NCI-H510A treated with DMSO at 0.1 percent for 48 hours (cell line): ENCODE measurements at places on chromosomes 3 and 15.

DNA sequence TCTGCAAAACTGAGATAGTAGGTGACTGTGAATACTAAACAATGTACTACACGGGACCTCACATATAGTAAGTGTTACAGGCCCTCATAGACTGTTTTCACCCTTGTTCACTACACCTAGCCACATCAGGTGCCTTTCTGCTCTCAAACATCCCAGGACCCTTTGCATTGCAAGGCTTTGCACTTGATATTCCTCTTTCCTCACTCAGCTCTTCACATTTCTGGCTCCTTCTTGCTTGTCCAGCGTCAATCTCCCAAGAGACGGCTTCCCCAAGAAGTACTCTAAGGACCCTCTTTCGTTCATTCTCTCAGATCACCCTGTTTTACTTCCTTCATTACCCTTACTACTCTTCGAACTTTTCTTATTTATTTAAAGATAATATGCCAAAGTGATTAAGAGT lies 10.0 kb downstream of the DENND4A start:
- no peak for DNase-seq

- DNase-seq = no peak
Observed at GRCh38 chr3:99962703-99963102, 145.0 kb downstream of the CMSS1 start.

- DNase-seq = no peak
Observed at GRCh38 chr3:126542340-126543241, 16.1 kb downstream of the C3orf22 start.

- no peak for DNase-seq
Observed at GRCh38 chr3:44915702-44916438, 41.5 kb downstream of the TGM4 start.

DNA sequence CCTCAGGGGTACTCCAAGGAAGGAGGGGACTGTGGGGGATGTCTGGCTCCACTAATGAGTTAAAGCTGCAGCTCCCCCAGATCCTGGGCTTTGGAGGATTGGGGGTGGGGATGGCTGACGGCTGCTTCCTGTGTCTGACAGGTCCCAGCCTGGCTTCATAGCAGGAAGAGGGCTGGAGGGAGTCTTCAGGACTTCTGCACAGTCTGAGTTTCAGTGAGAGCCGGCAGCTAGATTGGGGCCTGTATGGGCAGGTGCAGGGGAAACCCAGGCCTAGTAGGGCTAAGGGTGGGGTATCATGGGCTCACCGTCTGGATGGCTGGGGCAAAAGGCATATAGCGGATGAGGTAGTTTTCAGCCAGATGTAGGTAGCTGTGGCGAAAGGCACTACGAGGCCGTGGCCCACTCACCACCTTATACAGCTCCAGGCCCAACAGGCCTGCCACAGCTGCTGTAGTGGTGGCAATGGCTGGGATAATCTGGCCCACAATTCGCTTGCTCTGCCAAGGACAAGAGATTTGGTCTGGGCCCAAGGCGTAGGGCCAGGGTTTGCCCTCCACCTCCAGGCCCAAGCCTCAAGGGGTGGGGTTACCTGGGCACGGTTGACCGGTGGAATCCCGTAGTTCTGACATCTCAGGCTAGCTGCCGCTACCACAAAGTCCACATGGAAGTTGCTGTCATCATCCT lies 4.5 kb downstream of the INKA1 start:
- DNase-seq = no peak

- no peak for DNase-seq
Observed at GRCh38 chr15:56175788-56176187, 67.9 kb downstream of the RFX7 start.

- DNase-seq = no peak
Observed at GRCh38 chr3:81967393-81967792, 205.9 kb upstream of the GBE1 start.

DNA sequence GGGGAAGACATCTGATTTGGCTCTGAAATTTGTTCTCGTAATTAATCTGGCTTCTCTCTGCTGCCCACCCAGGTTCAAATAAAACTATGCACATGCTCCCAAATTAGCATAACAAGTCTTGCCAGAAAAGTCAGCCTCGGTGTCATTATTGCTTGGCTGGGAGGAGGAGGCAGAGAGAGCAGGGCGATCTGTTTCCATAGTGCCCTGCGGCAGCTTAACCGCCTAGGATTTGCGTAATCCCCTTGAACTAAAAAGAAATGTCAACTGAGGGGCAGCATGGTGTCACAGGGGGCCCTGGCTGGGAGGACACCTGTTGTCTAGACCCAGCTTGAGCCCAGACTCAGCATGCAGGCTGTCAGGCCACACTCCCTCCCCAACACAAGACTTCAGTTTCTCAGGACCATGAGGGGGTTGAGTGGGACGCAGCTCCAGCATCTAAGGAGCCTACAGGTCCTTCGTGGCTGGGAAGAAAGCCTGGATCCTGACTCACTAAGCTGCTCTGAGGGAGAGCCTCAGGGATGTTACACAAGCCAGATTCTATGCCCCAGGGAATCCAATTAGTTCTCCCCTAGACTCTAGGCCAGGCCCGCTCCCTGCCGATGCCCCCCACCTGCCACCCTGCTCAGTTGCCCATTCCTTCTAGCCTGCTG lies 17.3 kb downstream of the MRPS11 start:
- DNase-seq = no peak

GRCh38 chr15:39132954-39133600 lies 447.8 kb upstream of the THBS1 start:
- no peak for DNase-seq

- no peak for DNase-seq
Observed at GRCh38 chr15:101637038-101637437, 15.1 kb downstream of the TM2D3 start.

DNA sequence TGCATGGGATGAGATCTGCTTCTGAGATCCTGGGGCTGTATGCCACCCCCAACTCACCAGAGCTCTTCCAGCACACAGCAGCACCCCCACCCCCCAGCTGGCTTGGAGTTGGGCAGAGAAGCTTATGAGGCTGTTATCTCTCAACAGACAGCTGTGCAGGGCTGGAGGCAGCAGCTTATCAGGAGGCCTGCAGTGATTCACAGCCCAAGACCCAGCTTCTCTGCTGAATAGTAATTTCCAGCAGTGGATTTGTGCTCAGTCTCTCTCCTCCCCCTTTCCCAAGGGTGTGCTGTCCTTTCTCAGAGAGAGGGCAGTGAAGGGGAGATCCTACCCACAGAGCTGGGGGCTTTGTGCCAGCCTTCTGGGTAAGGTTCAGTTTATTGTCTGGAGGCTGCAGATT lies 2.1 kb downstream of the RPP25 start:
- DNase-seq = no peak

DNA sequence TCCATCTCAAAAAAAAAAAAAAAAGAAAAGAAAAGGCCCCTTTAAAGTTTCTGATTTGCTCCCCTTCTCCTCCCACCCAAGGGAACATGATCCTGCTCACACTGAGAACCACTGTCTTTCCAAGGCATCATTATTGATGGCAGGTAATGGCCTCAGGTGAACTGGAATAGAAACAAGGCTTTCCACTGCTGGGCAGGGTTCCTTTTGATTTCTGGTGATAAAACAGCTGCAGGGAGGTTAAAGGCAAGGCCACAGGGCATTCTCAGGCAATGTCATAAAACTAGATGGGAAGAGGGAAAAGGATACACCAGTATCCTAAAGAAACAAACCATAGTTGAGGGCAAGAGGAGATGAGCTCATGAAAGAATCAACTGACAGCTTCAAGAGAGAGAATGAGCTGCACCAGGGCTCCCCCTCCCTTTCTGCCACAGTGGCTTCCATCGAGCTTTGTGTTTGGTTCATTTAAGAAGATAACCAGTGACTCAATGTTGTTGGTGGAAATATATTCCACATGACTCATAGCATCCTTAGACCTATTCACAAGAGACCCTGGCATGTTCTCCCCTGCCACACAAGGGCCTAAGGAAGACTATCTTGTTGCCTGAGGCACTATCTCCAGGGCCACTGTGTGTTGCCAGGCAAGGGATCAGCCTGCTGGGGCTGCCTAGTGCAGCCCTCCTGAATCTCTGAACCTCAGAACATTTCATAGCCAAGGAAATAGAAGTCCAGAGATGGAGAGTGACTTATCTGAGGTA lies 86.4 kb downstream of the WDR76 start:
- DNase-seq = no peak

GRCh38 chr3:186882881-186883685 lies 40.6 kb downstream of the ADIPOQ start:
- no peak for DNase-seq

DNA sequence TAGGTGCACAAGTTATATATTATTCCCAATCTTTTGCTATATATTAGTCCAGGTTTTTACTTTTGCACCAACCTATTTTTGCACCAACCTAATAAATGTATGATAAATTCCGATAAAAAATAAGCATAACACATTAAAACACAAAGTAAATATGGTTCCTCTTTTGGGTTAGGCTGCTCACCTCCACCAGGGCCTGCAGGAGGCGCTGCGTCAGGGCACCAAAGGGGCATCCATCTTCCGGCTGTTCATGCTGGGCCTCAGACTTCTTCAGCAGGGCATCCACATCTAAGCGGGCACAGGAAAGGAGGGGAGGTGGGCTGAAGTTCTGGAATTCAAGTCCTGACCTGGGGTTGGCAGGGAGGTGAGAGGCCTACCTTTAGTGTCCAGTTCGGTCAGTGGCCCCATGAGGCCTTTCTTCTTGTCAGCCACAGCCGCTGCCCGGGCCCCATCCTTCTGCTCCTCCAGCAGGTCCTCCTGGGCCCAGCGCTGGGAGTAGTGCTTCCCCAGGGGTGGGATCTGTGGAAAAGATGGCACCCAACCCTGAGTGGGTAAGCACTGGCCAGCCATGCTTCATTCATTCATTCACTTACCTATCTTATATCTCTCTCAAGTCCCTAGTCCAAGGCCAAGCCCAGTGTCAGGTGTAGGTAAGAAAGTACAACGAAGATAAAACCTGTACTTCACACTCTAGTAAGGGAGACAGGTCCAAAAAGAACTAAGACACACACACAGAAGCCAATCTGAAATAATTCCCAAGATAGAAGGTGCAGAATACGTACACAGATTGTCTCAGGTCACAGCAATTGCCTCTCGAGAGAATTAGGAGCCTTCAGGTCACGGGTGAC lies 5.2 kb downstream of the TADA3 start:
- no peak for DNase-seq

GRCh38 chr3:42424911-42425310 lies 14.5 kb upstream of the LYZL4 start:
- no peak for DNase-seq

- no peak for DNase-seq
Observed at GRCh38 chr3:21673393-21673792, 77.6 kb downstream of the ZNF385D start.
